NAMALWA (cell line): ENCODE measurements at places on chromosomes 4 and X.

DNA sequence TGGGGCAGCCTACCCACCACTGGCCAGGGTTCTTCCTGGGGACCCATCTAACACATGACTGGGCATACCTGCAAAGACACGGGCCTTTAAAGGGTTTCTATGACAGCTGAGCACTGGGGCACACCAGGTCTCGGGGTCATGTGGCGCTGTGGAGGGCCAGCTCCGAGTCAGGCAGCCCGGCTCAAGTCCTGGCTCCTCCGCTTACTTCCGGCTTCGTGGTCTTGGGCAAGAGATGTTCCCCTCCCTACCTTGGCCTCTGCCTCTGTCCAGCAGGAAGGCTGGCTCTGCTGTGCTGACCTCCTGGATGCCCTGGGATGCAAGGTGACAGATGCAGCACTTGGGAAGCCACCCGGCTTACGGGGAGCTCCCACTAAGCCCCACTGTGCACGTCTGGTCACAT is 37.6 kb downstream of the HTRA3 start:
- DNase-seq, result no peak

- DNase-seq, result no peak
These were observed 956 bp downstream of the SORCS2 start for GRCh38 chr4:7193030-7193958.

DNA sequence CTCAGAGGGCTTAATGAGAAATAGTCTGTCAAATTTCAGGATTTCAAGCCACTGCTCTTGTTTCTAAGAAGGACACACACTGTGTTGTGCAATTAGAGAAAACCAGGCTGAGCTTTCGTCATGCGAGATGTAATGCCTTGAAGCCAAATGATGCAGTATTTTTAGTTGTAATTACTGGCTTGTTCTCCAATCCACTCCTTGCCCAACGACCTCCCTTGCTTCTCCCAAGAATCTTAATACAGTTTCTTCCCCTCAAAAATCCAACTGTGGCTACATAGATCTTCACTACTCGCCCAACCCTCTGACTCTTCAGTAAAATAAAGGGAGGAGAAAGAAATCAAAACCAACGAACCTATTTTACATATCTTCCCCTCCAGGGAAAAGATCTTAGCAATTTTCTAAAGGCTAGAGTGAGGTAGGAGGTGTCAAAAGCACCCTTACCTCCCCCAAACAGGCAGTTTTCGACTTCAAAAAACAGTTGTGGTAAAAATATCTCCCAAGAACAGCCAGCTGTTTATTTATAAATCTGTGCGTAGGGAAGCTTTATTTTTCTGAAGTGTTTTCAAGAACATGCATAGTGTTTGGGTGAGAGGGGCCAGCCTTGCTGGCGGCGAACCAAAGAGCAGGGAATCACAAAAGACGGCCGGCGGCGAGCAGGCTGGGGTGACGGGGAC is 68.7 kb downstream of the MGST2 start:
- DNase-seq, result no peak

DNA sequence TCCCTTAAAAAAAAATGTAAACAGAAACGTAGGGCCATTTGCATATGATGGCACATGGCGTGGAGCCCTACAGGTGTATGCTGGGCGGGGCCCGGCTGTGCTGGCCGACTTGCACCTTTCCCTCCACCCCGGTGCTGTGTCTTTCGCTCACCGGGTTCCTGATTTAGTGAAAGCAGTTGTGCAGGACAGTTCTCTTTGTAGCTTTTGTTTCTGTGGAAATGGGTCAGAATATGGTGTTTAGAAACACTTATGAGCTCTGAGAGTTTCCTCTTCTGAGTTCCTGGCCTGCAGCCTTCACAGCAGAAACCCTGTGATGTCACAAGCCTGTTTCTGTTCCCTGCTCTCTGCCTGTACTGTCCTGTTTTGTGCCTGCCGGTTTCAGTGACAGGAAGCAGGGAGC is 22.5 kb upstream of the MSANTD1 start:
- no peak for DNase-seq

GRCh38 chr4:101667348-101667747 is 123.2 kb upstream of the BANK1 start:
- no peak for DNase-seq

DNA sequence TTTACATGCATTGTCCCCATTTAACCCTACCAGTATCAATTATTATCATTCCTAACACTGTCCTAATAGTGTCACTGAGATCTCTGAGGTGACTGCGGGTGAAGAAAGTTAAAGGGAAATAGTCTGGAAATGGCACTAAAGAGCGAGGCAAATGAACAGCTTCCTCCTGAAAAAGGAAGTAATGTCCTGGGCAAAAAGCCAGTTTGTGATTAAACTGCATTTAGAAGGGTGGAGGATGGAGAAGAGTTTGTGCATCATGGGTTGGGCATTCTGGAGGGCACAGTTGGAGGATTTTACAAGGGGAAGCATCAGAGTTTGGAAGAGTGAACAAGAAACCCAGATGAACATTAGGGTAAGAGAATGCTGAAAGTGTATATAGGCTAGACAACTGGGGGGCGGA is 60.5 kb upstream of the SLC25A4 start:
- no peak for DNase-seq

DNA sequence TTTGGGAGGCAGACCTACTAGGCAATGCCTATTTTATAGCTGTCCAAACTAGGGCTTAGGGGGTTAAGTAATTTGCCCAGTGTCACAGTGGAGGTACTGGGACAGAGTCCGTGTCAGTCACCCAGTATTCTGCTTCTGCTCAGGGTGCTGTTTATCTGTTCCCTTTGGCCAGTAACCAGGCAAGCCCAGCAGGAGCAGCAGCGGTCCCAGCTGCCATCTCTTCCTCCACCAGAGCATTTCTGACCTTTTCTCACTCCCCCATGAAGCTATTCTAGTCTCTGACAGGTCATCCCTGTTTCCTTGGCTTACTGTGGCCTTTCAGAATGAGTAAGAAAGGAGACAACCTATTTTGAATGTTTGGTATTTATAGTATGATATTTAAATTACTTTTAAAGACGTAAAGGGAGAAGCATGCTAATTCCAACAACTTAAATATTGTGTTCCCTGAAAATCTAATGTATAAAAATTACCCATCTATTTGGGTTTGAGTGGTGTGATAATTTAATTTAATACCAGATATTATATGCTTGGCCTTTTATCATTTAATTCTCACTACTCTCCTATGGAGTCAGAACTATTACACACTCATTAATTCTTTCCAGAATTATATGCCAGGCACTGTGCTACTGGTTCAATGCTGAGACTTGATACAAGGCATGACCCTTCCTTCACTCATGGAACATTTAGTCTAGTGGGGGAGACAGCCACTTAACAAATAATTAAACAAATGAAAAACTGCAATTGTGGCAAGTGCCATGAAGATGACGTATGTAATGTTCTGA is 60.6 kb downstream of the RPS6KA3 start:
- no peak for DNase-seq

- no peak for DNase-seq
These were observed 1.3 kb upstream of the CXorf65 start for GRCh38 chrX:71107762-71108360.

GRCh38 chr4:127509155-127509554 is 123.6 kb upstream of the INTU start:
- DNase-seq, result no peak

DNA sequence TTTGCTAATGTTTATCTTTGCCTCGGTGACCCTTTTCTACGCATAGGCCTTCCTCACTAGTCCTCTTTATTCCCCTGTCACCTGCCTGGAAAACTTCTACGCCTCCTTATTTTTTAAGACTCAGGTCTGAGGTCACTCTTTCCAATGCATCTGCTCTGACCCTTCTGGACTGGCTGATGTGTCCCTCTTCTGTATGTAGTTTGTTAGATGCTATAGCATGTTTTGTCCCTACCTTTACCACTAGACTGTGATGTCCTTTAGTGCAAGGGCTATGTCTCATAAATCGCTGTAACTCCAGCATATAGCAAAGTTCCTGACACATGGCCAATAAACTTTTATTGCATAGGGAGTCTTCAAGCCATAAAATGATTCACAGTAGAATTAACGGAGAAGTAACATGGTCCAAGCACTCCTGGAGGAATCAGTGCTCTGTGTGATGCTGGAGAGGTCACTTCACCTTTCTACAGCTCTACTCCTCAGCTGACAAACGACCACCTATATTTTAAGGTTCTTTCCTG is 872.5 kb upstream of the SLIT2 start:
- DNase-seq, result no peak

DNA sequence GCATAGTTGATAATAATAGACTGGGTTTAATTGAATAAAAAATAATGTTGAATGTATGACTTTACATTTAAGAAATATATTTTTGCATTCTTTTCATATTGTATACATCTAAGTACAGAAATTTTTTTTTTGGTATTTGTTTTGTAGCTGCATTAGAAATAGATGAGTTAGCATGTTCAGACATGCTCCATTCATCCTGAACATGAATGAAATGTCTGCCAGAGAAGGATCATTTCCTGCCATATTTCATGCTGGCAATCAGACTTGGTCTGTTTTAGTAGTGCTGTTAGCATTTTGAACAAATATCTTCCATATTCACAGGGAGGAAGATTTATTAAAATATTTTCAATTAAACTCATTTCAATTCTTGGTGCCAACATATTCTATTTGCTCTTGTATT is 98.9 kb downstream of the FRMPD4 start:
- no peak for DNase-seq

- peak; percentile 62 for DNase-seq
These were observed 170.7 kb upstream of the ZCCHC13 start for GRCh38 chrX:74133156-74133796.

- no peak for DNase-seq
These were observed 15.7 kb downstream of the JADE1 start for GRCh38 chr4:128825226-128825625.

DNA sequence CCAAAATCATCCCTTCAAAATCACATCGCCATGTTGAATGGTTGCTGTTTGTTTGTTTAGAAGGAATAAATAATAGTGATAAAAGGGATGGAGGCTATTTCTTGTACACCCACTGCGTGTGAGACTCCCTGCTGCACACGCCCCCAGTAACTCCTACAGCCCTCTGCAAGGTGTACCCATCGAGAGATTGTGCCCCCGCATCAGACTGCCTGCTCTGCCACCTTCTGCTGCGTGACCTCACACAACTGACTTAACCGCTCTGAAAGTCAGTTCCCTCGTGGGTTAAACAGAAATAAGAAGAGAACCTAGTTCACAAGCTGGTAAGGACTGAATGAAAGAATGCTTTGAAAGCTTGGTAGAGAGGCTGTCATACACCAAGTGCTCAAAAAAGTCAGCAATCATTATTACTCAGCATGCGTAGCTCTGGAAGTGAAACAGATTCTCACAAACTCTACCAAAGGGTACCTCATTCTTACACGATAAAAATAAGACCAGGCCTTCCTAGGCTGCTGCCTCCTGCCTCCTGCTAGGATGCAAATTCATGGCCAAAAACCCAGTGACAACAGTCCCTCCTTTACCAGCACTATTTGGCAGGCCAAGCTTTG is 147.1 kb downstream of the CPEB2 start:
- no peak for DNase-seq

- DNase-seq, result peak; percentile 93
These were observed 9.9 kb downstream of the TNIP2 start for GRCh38 chr4:2745981-2746806.

DNA sequence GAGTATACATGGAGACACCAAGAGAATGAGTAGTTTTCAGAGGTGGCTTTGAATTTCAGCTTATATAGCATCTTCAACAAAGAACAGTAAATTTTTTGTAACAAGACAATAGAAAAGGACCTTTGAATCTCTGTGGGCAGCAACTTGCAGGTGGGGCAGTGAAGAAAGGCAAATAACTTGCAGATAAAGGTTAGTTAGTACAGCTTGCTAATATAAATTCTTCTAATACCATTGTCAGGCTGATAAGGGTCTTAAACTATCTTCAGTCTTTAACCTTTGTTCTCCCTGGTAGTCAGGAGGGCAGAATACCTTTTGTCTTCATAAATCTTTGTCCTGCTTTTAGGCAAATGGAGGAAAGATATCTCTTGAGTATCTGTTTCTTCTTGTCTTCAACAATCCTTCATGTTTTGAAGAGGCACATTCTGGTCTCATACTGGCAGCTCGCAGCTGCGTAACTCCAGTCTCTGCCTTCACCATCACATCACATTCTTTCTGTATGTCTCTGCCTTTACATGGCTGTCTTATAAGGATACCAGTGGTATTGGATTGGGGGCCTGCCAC is 16.0 kb downstream of the ANXA3 start:
- no peak for DNase-seq
